ENCODE measurements at places on chromosomes 1 and 21.
A peak's percentile ranks its signal among the peaks of the same experiment; 100 is the strongest.

- no peak for DNase-seq
Measured at GRCh38 chr1:154567386-154568156, at the start of gene CHRNB2. CHRNB2 (plus strand) TSS chr1:154567778; CDS start chr1:154568045, 267 bp downstream.

GRCh38 chr1:5200006-5200405, 545.6 kb downstream of the AJAP1 start:
- DNase-seq, result no peak

DNA sequence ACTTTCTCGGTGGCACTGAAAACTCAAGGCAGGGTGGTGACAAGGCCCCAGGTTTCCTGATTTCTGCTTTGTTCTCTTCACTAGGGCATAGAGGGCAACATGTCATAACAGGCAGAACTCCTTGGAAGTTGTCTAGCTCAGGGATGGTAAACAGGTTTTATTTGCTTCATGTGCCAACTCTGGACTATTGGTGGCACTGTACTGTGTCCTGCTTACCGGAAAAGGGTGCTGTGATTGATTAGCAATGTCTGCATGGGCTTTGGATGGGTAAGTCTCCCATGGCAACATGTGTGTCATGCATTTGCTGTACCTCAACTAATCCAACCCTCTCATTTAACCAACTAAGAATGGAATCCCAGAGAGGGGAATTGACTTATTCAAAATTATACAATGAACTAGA, 70.7 kb upstream of the USP24 start:
- DNase-seq, result peak; percentile 29

DNA sequence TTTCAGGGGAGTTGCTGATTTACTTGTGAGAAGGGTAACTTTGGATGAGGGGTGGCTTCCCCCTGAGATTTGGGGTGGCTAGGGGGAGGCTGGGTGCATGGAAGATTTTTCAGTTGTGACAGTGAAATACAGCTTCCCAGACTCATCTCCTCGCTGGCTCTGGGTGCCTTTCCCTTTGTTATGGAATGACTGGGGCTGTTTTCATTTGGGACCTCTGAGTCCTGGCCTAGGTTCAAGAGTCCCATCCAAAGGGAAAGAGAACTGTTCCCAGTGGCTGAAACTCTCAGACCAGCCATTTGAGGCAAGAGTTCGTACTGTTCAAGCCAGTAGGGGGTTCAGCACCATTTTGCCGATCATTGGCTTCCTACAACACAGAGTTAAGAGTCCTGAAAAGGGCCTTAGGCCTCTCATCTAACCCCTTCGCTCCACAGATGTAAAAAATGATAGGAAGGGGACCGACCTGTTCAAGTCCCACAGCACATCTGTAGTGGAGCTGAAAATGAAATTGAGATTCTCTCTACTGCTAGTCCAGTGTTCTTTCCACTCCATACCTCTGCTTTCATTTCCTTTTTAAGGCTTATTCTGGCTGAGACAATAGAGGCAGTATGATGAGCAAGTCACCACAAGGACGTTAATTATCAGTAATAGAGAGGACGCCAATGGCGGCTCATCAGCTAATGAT, 958 bp downstream of the DDR2 start:
- peak; percentile 66 for DNase-seq

DNA sequence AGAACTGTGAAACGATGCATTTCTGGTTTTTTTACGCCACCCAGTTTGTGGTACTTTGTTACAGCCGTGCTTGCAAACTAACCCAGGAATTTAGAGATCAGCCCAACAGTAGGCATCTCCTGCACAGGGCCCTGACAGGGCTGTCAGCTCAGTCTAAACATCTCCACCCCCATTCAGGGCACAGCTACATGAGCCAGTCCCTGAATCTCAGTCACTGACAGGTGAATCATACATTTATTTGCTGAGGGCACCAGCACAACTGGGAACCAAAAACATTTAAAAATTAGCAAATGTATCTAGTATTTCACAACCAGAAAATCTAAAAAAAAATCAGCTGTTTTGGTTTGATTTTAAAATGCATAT, 30.7 kb downstream of the PRDX6 start:
- DNase-seq, result no peak
